ENCODE measurements at places on chromosomes 2 and 18. TPM values are rescaled to one million over a fixed set of nuclear protein-coding genes. Genes with fewer than 3 reads are reported as not detected.
A peak's percentile ranks its signal among the peaks of the same experiment; 100 is the strongest.

Gene OTX1
- 7.9 TPM for total RNA-seq

Gene NT5DC4
- total RNA-seq: not detected

Gene MDH1B
- total RNA-seq: 3.9 TPM

Gene GLS
- total RNA-seq: 42.0 TPM

Gene CNDP1
- total RNA-seq: not detected

Gene PSMA8
- not detected for total RNA-seq

Gene RESP18
- total RNA-seq: not detected

DNA sequence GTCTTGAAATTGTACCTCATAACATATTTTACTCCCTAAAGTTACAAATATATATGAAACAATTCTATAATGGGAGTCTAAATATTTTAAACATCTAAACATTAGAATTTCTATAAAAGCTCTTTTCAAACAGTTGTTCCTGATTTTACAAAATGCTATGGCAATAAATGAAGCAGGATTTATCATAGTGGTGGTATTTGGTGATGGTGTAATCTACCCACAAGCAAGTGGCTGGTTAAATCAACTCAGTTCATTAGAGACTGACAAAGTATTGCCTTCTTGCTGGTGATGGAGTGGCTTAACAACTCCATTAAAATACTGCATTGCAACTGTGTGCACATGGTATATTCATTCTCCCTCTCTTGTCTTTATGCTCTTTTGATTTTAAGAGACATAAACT, 138.9 kb downstream of the PMAIP1 start:
- DNase-seq: no peak

DNA sequence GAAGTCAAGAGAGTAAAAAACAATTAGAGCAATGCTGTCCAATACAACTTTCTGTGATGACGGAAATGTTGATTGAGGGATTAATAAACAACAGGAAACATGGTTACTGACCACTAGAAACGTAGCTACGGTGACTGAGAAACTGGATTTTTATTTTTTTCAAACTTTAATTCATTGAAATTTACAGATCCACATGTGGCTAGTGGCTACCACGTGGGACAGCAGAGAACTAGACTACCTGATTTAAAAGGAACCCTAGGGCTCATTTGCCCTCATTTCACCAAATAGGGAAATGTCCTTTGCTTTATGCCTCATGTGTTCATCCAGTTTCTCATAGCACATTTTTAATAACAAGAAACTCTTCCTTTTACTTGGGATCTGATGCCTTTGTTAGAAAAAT, 413.0 kb downstream of the TGIF1 start:
- no peak for DNase-seq

DNA sequence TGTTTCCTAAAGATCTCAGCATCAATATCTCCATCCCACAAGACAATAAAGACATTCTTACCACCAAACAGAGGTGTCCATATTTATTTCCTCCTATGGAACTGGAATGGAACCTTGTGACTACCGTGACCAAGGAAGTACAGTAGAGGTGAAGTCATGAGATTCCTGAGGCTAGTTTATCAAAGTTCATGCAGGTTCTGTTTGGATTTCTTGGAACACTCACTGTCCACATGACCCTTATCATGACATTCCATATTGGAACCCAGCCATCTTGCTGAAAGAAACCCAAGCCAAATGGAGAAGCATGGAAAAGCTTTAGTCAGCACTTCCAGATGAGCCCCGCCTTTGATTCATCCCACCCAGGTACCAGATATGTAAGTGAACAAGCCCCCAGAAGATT, 516.0 kb upstream of the POU3F3 start:
- DNase-seq: no peak

GRCh38 chr18:26286008-26286407, 59.8 kb downstream of the TAF4B start:
- DNase-seq: no peak

GRCh38 chr2:127581516-127582490, 46.3 kb downstream of the MYO7B start:
- no peak for DNase-seq

DNA sequence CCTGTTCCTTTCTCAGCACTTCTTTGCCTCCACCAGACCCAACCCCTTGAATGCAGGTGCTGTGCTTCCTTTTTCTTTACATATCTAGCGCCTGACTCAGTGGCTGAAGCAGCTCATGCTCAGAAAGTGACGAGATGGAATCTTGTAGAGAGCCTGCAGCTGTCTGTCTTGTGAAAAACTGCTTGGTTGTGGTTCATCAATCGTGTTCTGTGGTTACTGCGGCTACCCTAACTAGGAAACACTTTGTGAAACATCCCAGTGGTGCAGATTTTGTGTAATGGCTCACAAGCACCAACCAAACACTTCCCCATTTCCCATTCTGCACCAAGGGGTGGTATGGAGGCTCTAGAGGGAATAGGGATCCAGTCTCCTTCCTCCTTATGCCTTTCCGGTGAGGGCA, 307.2 kb upstream of the MMADHC start:
- DNase-seq: no peak

DNA sequence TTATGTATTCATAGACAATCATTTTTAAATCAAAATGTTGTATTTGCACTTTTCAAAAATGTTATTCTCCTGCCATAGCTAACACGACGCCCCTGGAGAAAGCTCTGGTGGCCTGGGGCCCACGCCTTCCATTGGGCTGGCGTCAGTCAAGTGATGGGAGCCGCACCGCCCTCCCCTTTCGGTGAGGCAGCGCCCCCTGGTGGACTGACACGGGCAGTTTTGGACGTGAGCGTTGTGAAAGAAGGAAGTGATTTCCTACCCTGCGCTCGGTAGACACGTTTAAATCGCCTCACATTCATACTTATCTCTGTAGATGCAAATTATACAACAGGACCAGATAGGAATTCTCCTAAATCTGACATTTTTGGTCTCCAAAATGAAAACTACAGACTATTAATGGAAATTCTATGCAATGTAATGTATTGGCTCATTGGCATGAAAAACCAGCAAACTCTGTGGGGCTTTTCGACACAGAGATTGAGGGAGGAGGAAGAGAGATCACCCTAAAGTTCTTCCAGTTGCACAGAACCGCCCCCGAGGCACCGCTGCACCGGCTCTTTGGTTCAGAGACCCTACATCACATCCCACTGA, 326.2 kb upstream of the SOX11 start:
- DNase-seq: peak; percentile 88

All from neural progenitor cell (in vitro differentiated cells).